Osteocyte (in vitro differentiated cells): ENCODE measurements at places on chromosomes 6 and 20. TPM values are rescaled to one million over a fixed set of nuclear protein-coding genes. Genes with fewer than 3 reads are reported as not detected.
A peak's percentile ranks its signal among the peaks of the same experiment; 100 is the strongest.

GRCh38 chr6:84447651-84448050 is 220.2 kb upstream of the CEP162 start:
- no peak for DNase-seq

GRCh38 chr20:61881416-61881815 is 184.3 kb downstream of the TAF4 start:
- no peak for DNase-seq

DNA sequence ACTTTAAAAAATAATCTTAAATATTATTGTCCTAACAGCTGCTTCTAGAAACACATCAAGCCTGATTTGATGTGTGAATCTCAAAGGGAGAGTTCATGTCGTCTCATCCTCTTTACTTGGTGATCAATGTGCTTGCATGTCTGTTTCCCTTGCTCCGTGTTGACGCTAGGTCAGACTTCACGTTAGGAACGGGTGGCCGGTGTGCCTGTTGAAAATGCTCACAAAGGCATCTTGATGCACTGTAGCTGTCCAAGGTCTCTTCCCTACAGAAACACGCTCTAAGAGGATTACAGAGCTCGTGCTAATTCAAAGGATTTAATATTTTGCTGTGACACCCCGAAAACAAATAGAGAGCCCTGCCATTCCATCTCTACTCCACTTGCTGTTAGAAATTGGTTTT is 84.6 kb downstream of the ID4 start:
- no peak for DNase-seq

DNA sequence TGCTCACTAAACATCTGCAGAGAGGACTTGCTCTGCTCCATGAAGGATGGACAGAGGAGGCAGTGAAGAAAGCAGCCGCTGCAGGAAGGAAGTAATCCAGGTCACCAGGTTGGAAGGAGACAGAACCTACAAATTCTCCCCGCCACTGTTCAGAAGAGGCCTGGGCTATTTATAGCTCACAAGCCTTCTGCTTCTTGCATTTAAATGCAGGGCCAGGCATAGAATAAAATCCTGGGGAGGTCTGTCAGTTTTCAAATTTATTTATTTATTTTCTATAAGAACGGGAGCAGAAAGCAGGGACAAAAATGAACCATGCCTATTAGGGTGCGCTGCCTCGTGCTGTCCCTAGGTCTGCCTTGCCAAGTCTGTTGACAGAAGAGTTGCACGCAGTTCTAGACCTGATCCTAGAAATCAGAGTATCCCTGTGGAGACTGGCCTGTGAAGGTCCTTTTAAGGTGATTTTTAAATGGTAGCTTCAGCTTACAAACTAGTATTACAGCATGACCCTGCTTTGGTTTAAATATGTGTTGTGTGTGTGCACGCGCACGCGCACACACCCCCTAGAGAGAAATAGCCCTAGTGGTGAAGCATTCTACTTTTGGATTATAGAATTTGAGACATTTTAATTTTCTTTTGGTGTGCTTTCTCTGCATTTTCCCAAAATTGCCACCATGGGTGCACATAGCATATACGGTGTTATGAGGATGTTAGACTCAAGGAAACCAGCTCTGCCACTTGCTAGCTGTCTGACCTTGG is 19.5 kb downstream of the RIMS4 start:
- DNase-seq, result no peak

GRCh38 chr6:76843054-76843822 is 620.1 kb downstream of the HTR1B start:
- no peak for DNase-seq

DNA sequence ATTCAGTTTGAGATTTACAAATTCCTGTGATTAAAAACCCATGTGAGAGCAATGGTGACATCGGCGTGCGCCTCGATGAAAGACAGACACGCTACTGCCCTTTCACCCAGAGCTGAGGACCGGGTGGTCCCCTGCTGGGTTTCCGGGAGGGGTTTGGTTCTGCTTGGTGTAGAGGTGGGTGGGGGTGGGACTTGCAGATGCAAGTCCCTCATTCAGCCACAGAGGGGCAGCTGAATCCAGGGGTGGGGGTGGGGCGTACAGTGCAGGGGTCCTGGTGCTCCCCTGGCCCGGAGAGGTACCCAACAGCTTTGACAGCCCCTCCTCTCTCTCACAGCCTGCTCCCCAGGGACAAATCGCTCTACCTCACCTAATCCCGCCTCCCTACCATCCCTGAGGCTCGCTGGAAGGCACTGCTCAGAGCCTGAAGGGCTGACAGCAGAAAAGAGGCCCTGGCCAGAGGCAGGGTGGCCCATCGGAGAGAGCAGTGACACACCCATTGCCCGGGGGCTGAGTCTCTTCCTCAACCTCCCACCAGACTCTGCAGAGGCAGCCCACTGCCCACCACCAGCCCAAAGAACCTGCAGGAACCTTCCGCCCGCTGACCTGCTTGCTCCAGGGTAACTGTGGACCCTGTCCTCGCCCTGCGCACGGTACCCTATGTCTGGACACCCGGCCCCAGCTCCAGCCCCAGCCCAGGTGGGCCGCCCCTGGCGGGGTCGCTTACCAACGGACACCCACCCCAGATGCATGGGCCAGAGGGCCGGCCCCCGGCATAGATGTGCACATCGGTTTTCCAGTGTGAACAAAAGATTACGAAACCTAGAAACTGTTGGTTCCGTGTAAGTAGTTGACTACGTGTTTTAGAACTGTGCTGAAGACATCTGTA is 118.4 kb downstream of the JPH2 start:
- DNase-seq, result peak; percentile 85

DNA sequence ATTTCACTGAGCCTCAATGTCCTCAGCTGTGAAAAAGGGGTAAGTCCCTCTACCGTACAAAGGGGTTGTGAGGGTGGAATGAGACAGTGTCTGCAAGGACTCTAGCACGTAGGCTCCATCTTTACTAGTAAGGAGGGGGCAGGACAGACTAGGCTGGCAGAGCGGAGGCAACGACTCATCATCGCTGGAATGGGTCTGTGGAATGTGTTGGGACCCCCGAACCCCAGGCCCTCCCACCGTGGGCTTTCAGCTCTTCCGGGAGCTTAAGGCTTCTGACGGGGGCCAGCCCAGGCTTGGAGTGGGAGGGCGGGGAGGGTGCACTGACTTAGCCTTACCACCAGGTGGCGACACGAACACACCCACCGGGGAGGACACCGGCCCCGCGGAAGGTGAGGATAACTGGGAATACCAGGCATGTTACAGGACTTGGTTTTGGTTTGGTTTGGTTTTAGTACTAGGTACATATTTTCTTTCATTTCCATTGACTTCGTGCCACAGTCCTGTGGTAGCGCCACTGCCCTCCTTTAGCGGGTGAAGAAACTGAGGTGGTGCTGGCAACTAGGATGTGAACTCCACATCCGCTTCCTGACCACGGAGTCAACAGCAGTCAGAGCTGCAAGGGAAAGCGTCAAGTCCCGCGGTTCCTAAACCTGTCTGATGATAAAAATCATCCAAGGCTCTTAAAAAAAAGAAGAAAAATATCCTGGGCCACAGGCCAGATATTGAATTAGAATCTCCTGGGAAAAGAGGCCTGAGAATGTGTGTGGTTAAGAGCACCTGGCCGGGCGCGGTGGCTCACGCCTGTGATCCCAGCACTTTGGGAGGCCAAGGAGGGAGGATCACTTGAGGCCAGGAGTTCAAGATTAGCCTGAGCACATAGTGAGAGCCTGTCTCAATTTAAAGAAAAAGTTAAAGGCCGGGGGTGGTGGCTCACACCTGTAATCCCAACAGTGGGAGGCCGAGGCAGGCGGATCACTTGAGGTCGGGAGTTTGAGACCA is 10.3 kb upstream of the TULP1 start:
- DNase-seq, result peak; percentile 90

GRCh38 chr6:21158149-21158548 is 435.4 kb upstream of the SOX4 start:
- DNase-seq, result no peak

DNA sequence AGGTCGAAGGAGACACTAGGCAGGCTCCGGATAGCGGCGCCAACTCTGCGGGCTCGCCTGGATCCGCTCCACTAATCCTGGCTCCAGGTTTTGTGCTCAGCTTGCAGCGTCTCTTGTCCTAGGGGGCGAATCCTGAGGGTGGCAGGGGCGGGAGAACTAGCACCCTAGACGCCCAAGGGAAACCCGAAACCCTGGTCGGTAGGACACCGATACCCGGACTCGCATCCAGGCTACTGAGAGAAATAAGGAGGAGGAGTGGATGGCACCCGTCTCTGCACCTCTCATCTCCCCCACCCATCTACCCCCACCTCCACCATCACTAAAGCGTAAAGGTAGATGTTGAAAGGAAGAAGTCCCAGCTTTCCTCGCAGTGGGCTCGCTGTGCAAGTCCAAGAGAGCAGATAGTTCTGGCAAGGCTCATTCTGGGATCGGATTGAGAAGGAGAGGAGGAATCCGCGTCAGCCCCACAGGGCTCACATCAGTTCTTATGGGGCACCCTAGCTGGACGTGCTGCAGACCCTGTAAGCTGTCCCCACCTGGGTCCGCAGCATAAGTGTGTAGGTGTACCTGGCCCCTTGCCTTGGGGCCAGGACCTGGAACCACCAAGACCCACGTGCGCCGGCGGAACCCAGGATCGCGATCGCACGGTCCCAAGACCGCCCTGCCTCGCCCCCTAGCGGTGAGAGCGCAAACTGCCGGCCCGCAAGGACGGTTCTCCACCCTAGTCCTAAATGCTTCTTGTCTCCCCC is 6.9 kb downstream of the SLC32A1 start:
- no peak for DNase-seq

DNA sequence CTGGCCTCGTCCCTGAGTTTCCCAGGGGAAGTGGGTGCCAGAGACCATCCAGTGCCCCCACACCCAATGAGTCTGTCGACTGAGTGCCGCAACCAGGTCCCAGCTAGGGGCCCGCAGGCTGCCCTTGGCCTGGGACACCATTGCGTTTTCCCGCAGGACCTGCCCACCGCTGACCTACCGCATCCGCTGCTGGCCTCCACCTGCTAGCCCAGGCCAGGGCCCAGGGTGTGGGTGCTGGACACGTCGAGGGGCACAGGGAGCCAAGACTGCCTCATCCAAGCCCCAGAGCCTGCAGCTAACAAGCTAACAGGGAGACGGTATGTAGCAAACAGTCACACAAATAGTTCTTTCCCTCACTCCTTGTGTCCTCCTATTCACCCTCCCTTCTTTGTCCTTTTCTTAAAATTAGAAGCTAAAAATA is 97.7 kb downstream of the TMEM242 start:
- no peak for DNase-seq

DNA sequence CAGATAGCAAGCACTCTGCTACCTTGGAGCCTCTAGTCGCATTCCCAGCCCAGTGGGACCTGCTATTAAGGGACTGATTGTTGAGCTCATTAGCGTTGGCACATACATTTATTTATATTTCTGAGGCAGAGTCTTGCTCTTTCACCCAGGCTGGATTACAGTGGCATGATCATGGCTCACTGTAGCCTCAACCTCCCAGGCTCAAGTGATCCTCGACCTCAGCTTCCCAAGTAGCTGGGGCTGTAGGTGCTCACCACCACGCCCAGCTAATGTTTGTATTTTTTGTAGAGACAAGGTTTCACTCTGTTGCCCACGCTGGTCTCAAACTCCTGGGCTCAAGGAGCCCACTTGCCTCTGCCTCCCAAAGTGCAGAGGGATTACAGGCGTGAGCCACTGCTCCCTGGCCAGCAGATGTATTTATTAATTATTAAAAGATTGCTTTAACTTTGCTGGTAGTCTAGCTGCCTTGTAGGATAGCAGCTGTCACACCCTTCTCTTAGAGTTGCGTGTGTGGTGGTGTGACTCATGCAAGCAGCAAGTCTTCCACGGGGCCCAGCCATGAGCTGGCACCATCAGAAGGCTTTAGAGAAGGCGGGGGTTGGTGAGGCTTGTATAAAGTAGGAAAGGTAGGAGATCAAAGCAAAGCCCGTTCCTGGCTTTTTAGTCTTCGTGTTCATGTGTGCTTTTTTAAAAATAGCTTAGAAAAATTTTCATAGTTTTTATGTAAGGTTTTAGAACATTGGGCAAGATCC is 16.5 kb downstream of the ACTR5 start:
- DNase-seq, result no peak

- DNase-seq, result no peak
These were observed 241.2 kb downstream of the FRK start for GRCh38 chr6:115819506-115819905.

GRCh38 chr6:149863698-149864577 is at the start of gene LRP11:
TSS of gene LRP11 (minus strand) at chr6:149864359. CDS start at chr6:149864020, 339 bp downstream.
- DNase-seq, result peak; percentile 96

DNA sequence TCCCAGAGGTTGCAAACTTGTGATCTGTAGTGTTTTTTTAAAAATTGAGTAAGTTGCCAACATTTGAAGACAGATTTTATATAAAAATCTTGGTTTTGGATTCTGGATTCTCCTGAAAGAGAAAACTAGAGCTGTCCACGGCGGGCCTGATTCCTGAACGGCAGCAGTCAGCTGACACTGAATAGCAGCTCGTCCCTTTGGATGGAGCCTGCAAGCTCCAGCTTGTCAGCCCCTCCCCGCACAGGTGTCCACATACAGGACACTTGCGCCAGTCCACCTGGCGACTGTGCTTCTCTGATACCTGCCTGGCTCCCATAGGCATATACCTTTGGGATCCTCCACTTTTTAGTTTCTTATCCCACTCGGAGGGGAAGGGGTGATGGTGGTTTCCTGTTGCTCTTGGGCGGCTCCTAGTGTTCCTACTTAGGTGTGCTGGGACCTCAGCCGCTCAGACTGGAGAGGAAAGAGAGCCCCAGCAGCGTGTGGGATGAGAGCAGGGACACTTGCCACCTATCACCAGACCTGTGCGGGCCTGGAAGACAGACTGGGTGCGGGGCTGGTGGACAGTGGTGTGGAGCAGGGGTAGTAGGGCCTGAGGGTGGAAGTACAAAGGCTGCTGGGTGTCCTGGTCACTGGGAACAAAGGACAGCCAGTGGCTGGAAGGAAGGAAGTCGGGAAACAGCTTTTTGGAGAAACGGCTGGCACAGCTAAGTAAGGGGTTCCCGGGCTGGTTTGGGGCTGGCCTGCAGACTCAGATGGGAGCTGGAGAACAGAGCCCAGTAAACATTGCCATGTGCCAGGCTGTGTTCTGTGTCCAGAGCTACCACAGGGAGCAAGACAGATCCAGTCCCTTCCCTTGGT is 18.3 kb downstream of the GHRH start:
- no peak for DNase-seq

- DNase-seq, result no peak
These were observed 162.7 kb upstream of the MLN start for GRCh38 chr6:33966536-33966935.

DNA sequence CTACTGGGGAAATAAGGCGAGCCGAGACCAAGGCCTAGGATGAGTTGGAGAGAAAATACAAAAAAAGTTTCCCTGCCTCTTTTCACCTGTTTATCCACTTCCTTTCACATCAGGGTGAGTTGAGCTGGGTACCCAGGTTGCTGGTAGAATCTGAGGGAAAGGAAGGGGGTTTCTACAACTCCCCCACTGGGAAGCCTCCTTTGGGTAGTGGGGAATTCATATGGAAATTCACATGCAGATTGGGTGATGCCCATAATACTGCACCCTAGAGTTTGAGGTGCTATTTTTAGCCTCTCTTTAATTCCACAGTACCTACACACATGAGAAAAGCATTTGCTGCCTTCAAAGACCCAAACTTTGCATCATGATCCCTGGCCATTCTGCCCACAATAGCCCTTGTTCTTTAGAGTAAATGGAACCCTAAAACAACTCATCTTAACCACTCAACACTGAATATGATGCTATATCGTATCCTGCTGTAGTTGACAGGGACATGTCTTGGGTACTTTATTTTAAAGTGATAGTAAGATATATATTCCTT is 2.7 kb downstream of the OSTM1 start:
- no peak for DNase-seq

GRCh38 chr6:20364327-20364726 is 37.4 kb upstream of the E2F3 start:
- DNase-seq, result no peak

KHDC1L gene
- not detected in 2 replicates for total RNA-seq

HELZ2 gene
- 25.0 and 29.0 TPM in 2 replicates for total RNA-seq

MMUT gene
- 23.5 and 23.7 TPM in 2 replicates for total RNA-seq

CST2 gene
- total RNA-seq, result not detected in 2 replicates

FNDC11 gene
- total RNA-seq, result 0.13 and 0.34 TPM in 2 replicates

PBOV1 gene
- not detected in 2 replicates for total RNA-seq
